ENCODE measurements at places on chromosomes 12 and 14.

DNA sequence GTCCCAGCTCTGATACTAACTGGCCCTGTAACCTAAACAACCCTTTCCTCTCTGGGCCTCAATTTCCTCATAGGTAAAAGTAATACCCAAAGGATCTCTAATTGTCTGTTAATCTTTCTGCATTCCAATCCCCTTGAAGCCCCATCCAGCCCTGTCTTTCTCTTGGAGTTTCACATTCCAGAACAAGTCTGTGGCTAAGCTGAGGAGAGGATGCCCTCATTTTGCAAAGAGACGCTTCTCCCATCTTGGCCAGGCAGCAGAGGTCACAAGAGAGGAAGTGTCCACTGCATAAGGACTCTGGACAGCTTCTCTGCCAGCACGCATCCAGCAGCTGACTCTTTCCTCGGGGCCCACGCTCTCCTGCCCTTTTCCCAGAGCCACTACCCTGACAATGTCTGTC, 263.4 kb upstream of the FKBP4 start:
- no peak for DNase-seq

DNA sequence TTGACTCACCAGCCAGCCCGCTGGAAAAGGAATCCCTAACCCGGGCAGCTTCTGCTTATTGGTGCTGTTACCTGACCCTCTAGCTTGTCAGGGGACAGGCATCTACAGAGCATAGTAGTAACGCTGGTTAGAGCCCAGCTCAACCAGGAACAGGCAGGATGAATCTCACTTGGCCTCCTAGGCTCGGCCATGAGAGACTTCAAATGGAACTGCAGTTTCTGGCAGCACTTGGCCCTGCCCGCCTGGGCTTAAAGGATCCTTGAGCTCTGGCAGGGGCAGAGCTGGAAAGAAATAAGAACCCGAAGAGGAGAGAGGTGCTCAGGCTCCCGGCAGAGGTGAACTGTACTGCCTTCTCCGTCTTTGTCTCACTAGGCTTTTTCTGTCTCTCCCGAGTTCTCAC, 2.3 kb upstream of the LHX5 start:
- no peak for DNase-seq

DNA sequence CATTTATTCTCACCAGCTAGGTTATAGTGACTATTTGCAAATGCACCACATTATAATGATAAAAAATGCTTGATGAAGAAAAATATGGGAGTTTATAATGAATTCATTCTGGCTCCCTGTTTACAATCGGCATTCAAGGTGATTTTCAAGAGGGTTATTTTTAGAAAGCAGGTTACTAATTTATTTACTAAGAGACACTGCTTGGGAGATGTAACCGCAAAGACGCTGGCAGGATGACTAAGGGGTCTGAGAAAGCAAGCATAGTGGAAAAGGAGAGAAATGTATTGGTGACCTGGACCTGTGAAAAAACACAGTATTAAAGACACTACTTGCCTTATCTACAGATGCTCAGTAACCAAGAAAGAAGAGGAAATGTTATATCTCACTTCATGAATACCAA, 13.3 kb upstream of the PITPNM2 start:
- DNase-seq = no peak

- no peak for DNase-seq
Measured at GRCh38 chr12:49920241-49920914, 16.7 kb upstream of the FAIM2 start.

- DNase-seq = no peak
Measured at GRCh38 chr14:80425686-80426085, 214.4 kb upstream of the DIO2 start.

DNA sequence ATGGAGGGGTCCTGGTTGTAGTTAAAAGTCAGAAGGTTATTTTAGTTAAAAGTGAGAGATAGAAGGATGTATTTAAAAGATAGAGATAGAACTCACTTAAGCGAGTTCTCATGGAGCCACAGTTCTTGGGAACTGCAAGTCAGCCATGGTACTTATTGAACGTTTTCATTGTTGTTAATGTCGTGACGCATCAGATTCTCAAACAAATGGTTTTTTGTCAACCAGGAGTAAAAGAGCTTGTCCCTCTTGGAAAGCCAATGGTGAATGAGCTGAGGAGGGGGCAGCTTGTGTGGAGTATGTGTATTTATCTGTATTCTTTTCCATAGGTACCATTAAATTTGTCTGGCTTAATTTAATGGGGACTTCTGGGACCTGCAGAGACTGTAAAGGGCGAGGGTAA, 68.6 kb downstream of the FIGNL2 start:
- DNase-seq = no peak

- no peak for DNase-seq
Measured at GRCh38 chr14:73311708-73312030, 74.4 kb downstream of the PAPLN start.

- no peak for DNase-seq
Measured at GRCh38 chr12:66599816-66600215, 79.1 kb downstream of the GRIP1 start.

GRCh38 chr12:108214486-108214885, 85.4 kb downstream of the WSCD2 start:
- DNase-seq = no peak

DNA sequence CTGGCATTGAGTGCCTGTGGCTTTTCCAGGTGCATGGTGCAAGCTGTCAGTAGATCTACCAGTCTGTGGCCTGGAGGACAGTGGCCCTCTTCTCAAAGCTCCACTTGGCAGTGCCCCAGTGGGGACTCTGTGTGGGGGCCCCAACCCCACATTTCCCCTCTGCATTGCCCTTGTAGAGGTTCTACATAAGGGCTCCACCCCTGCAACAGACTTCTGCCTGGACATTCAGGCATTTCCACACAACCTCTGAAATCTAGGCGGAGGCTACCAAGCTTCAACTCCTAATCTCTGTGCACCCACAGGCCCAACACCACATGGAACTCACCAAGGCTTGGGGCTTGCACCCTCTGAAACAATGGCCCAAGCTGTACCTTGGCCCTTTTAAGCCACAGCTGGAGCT, 102.7 kb upstream of the PLEKHG7 start:
- no peak for DNase-seq

- DNase-seq = no peak
Measured at GRCh38 chr12:130431176-130431575, 93.5 kb downstream of the PIWIL1 start.

DNA sequence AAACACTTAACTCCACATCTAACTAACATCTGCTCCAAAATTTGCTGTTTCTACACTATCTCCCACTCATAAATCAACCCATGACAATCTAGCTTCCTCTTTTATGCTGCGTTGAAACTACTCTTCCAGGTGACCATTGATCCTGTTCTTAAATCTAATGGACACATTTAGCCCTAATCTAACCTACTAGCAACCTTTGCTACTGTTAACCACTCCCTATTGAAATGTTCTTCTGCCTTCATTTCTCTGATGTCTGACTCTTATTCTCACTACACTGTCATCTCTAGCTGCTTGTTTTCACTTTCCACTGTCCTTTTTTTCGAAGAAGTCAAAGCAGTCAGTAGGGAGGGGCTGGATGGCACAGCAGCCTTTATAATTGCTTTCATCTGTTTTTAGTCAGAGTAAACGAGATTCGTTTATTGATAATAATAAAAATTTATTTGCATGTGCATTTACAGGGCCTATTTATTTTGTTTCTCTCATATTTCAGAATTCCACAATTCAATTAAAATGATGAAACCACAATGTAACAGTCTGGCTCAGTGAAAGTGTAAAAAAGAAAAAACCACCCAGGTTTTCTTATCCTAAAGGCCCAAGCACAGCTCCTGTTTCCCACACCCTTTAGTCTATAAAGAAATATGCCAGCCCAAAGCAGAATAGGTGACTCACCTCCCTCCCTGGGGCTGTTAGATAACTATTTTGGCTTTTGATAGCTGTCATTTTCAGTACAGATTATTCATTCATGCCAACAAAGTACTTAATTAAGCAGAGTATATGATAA, 44.9 kb downstream of the ATP2B1 start:
- no peak for DNase-seq

DNA sequence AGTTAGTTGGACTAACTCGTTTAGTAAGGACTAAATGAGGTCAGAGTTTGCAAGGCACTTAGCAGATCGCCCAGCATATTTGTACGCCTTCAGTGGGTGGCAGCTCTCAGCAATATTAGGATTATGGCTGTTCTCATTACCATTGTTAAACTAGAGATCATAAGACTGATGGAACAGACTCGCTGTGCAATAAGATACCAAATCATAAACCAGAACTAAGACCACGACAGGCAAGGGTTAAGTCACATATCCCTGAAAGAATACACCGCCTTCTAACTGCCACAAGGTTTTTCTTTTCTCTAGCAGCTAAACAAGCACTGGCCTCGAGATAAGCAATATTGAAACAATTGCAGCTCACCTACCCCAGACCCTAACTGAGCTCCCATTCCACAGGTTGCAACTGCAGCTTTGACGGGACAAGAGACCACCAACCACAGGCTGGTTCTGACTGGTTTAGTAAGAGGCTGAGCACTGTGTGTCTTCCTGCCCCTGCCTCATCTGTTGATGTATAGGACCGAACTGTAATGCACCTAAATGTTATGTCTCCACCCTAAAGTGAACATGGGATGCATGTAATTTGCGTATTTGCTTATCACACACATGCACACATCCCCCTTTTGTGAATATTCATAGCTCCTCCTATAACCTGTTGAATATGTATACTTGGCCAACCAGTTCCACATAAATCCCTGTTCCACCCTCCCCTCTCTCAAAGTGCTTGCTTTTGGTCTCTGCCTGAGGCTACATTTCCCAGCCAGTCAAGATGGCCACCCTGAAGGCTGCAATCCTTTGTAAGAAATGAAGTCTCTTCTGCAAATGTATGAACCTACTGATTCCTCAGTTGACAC, 153.2 kb downstream of the CALM1 start:
- DNase-seq = no peak

GRCh38 chr12:87280356-87280755, 748.8 kb downstream of the C12orf50 start:
- DNase-seq = no peak

- DNase-seq = no peak
Measured at GRCh38 chr12:112170376-112170775, 45.0 kb downstream of the TRAFD1 start.

DNA sequence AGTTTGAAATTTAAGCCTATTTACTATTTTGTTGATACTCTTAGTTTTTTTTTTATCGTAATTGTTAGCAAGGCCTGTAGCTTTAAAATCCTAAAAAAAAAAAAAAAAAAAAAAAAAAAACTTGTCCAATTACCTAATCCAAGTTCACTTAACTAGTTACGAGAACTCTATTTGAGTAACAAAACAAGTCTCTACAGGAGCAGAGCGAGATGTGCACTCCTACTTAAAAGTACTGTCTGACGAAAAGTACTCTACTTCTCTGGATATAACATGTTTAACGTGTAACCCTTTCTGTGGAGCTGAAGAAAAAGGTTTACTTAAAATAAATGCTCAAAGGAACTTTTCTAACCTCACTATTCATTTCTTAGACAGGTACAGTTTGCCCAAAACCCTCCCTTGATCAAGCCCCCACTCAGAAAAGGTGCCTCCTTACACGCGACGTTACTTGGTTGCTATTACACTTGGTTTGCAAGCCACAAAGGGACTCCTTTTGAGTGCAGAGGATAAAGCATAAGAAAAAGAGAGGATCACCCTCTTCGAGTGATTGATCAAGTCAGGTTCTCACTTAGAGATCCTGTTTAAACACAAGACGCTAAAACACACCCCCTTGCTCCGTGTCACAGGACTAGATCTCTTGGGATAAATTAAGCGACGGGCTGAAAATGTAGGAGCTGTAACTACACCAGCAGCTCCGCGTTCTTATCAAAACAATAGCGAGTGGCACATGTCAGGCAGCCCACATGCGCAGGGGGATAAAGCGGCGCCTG, 2.2 kb downstream of the BAZ1A start:
- DNase-seq = peak; percentile 89

GRCh38 chr12:51961834-51962233, 10.3 kb downstream of the ACVR1B start:
- DNase-seq = no peak

GRCh38 chr14:85250414-85251189, 279.3 kb upstream of the FLRT2 start:
- no peak for DNase-seq

- peak; percentile 64 for DNase-seq
Measured at GRCh38 chr14:80117876-80118275, 93.4 kb downstream of the DIO2 start.

DNA sequence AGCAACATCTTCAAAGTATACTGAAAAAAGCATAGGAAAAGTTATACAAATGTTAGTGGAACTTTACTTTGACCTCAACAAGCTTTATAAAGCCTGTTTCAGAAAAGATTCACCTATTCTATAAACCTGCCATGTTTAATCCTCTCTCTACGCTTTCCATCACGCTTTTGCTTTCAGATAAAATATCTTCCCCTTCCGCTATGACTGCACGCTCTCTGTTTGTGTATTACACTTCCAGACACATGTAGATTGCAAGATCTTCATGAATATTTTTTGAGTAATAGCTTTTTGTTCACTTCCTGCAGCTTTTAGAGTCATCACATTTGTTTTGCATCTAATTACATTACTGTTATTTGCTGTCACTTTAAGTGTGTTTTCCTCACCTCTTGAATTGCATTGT, 271.4 kb downstream of the RASSF9 start:
- DNase-seq = no peak

GRCh38 chr12:23060161-23060560, 435.2 kb downstream of the ETNK1 start:
- no peak for DNase-seq
